ENCODE measurements at places on chromosomes 7 and 10.

- peak; percentile 84 for DNase-seq
Measured at GRCh38 chr7:2530071-2530987, 10.8 kb downstream of the LFNG start.

- no peak for DNase-seq
Measured at GRCh38 chr7:98369726-98370125, 31.2 kb downstream of the BAIAP2L1 start.

GRCh38 chr7:36851382-36851781 lies 127.1 kb upstream of the AOAH start:
- DNase-seq = no peak

- DNase-seq = no peak
Measured at GRCh38 chr7:95545007-95545615, 51.2 kb downstream of the PDK4 start.

GRCh38 chr10:128210215-128211063 lies 84.2 kb upstream of the MKI67 start:
- peak; percentile 70 for DNase-seq

DNA sequence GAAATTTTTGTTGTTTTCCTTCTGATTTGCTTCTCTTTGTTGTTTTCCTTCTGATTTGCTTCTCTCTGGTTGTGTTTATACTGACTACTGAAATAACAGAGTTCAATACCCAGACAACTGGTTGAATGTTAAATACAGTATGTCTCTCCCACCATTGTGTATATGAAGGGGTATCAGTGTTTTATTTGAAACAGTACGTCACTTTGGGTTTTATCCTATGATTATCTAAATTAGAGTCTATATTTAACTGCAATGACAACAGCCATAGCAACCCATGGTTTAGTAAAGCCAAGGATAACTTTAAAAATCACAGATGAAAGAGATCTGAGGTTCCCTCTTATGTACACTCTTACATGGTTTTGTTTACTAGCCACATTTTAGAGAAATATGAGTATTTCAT lies 141.3 kb downstream of the GNAT3 start:
- no peak for DNase-seq

DNA sequence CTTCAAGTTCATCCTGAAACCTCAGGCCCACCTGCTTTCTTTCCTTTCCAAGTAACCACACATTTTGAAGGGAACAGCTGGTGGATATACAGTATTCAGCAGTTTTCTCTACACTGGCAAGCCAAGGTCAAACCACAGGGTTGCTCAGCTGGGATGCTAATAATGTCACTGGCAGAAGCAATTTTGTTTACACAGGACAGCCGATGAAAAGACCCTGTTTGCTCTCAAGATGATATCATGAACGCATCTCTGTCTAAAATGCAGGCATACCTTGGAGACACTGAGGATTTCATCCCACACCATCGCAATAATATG lies 186.2 kb downstream of the USP6NL start:
- DNase-seq = no peak

DNA sequence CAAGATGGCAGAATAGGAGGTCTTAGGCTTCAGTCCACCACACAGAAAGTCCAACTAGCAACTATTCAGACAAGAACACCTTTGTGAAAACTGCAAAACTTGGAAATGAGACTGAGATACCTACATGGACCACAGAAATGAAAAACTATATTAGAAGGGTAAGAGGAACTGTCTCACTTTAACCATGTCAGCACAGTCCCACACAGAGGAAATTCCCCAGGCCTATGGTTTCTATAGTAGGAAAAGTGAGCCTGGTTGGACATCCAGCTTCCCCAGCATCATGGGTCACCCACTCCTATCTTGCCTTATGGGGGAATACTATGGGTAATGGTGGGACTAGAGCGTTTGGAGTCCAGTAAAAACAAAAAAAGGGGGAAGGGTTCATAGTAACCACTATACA lies 38.8 kb upstream of the CDK6 start:
- DNase-seq = no peak

DNA sequence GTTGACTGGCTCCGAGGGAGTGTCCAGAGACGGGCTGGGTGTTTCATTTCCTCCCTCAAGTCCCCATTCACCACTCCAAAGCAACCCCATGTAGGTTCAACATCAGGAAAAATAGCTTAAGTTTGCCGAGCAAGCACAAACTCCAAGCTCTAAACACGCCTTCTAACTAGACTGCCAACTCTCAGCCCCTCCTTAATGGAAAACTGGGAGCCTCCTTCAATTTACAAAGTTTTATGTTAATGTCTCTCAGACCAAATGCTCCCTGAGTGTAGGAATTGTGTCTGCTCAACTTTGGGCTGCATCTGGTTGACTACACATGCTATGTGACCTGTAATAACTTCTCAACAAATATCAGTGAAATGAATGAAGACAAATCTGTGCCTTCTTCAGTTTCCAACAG lies 87.5 kb downstream of the FAM204A start:
- no peak for DNase-seq

- DNase-seq = no peak
Measured at GRCh38 chr10:13594641-13595040, 7.9 kb downstream of the PRPF18 start.

- no peak for DNase-seq
Measured at GRCh38 chr10:116683166-116683565, 59.2 kb downstream of the HSPA12A start.

DNA sequence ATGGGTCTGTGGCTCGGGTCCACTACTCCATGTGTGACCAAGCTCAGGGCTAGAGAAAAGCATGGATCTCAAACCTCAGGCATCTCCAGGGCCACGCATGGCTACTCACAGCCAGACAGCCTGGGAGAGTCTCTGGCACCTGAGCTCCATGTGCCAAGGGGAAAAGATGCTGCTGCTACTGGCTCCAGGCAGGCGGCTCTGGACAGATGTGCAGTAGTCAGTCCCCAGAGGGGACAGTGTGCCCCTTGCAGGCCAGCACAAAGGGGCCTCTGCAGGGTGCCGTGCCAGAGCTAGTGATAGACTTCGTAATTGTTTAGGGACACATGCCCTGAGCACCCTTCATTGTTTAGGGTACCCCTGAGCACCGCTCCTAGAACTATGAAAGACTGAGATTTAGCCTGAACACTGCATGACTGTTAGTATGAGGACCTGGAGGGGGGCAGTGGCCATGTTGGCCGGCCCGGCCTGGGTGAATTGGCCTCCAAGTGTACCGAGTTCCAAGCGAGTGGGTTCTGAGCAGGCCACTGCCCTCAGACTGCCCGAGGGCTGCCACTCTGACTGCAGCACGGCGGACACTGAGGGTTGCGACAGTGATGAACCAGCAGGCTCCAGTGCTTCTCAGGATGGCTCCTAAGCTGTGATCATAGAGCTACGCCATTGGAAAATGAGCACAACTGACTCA lies 80.7 kb downstream of the TCERG1L start:
- DNase-seq = no peak

DNA sequence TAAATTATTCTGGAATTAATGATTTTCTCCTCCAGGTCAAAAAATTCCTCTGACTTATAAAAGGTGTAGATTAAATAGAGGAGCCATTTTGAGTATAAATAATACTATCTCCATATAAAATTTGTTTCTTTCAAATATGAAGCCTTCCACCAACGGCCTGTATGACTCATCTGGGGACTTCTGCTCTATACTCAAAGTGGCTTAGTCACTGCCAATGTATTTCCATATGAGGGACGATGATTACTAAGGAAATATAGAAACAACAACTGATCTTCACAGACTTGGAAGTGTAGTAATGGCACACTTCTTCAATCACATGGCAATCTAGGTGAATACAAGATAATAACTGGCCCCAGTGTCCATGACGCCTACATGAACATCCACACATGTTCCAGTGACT lies 335.6 kb upstream of the HGF start:
- DNase-seq = no peak

- DNase-seq = no peak
Measured at GRCh38 chr7:28364082-28364481, 48.2 kb upstream of the CREB5 start.

- no peak for DNase-seq
Measured at GRCh38 chr7:25478925-25479324, 250.6 kb upstream of the NPVF start.

- DNase-seq = no peak
Measured at GRCh38 chr10:113225364-113225763, 275.3 kb downstream of the TCF7L2 start.

DNA sequence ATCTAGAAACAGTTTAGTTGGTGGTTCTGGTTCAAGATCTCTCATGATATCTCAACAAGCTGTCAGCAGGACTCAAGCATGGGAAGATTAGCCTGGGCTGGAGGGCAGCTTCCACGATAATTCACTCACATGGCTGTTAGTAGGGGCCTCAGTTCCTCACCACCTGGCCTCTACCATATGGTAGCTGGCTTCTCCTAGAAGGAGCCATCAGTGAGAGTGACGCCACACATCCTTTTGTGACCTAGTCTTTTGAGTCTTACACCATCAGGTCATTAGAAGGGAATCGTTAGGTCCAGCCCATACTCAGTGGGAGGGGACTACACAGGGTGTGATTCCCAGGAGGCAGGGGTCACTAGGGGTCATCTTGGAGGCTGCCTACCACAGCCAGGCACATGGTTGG lies 239.3 kb upstream of the PLPP4 start:
- no peak for DNase-seq

DNA sequence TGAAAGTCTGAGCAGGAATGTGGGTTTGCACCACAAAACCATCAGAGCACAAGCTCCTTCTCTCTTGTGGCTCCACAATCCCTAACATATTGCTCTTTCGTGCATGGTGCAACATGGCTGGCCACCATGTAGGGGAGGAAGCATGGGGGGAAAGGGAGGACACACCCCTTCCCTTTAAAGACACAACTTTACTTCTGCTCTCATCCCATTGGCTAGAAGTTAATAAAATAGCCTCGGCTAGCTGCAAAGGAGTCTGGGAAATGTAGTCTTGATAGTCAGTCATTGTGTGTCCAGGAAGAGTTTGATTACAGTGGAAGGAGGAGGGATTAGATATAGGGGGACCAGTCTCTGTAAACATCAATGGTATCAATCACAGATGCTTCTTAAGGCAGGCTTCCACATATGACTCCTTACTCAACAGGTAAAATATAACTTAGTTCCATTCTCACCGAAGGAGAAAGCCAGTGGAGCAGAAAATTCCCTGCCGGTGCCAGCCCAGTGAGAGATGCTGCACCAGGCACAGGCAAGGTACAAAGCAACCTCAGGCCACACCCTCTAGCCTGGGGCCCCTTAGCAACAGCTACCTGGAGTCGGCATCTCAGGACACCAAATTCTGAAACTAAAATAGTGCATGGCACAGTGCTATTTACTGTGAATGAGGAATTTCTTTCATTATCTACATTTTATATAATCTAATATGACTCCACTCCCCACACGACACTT lies 124.7 kb upstream of the CTBP2 start:
- no peak for DNase-seq

- no peak for DNase-seq
Measured at GRCh38 chr7:157395206-157395605, 58.4 kb downstream of the DNAJB6 start.

DNA sequence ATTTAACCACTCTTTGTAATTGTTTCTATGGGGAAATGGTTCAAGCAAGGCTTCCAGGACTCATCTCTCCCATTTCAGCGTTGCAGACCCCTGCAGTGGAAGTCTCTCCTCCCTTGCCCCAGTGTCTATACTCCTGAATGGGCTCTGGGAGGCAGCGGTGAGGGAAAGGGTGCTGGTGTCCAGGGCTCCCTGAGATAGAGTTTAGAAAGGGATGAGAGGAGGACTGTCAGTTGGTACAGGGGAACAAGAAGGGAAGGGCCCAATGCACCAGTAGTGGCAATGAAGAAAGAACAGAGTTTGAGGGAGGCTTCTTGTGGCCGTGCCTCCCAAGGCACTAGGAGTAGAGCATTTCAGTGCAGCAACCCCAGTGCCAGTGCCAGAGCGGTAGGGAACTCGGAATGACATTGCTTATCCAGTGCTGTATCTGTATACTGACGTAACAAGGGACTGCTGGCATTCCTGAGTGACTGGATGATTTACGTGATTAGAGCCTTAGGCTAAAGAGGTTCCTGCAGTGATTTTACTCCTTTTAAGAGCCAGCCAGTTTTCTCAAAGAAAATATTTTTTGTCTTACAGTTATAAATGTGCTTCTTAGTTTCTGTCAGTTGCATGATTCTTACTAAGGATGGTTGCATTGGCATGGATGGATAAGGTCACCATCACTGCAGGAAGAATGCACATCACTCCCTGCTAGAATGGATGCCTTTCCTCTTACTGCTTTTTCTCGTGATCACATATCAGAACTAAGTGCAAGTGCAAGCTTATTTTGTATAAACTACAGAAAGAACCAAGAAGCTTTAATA lies 28.0 kb downstream of the PRPF18 start:
- DNase-seq = no peak

DNA sequence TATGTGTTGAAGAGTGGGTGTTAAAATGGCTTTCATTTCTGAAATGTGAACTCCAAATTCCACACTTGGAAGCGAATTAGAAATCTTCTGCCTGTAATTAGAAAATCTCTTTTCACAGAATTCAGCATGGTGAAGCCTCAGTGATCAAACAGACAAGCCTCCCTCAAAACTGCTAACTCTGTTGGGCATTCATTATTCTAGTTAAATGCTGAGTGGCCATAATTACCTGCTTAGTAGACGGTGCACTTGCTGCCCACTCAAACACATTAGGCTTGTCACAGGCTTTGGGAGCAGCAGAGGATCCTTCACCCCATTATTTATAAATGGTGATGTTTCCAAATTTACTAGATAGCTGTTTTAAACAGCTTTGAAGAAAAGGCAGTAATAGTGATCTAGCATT lies 177.2 kb upstream of the PCLO start:
- DNase-seq = no peak

GRCh38 chr7:151246851-151247580 lies 1.5 kb downstream of the SMARCD3 start:
- no peak for DNase-seq

DNA sequence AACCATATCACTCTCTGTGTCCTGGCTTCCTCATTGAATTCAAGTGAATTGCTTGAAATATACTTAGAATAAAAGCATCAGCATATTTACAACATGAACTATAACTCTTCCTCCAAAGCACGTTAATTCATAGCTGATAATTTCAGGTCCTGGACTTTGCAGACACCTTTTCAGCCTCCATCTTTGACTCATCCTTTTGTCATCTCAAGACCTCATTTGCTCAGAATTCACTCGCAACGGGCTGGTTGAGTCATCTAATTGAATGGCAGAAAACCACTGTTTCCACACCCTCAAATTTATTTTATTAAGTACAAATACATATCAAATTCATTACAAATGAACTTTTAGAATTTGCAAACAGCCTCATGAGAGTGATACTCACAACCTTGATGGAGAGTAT lies 545.7 kb downstream of the GATA3 start:
- DNase-seq = peak; percentile 56

DNA sequence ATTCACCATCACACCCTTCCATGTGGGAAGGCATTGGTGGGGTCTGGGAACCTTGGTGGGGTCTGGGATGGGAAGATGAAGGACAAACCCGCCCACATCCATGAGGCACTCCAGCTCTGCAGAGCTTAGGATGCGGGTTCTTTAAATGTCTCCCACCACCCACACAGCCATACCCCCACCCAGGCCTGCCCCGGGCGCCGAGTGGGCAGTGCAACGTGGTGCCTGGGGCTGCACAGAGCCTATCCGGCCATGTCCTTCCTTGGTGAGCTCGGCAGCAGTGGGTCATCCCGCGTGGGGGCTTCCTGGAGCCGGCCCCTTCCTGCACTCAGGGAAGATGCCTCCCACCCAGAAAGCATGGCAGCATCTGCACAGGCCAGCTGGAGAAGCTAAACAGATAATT lies 163.5 kb upstream of the TCERG1L start:
- no peak for DNase-seq

All from activated CD4-positive, alpha-beta T cell treated with anti-CD3 and anti-CD28 coated beads, Interleukin-2, Interleukin-4, amounts not matched to agents 100 ng/mL and 50 ng/mL, durations not matched to agents 16 hours and 8 hours (primary cell).